Epithelial cell of umbilical artery (primary cell): ENCODE measurements at places on chromosomes 4 and X. TPM values are rescaled to one million over a fixed set of nuclear protein-coding genes. Genes with fewer than 3 reads are reported as not detected.

Gene TEX13D
- not detected in 2 replicates for total RNA-seq

Gene ATP11C
- total RNA-seq: 61.4 and 65.2 TPM in 2 replicates

Gene SERPINA7
- not detected in 2 replicates for total RNA-seq

Gene PNMA6A
- total RNA-seq: 0.65 and 1.1 TPM in 2 replicates

Gene C4orf50
- total RNA-seq: not detected in 2 replicates
